Body of pancreas (tissue), 4 donors: ENCODE measurements at places on chromosomes 2 and 18.
A peak's percentile ranks its signal among the peaks of the same experiment; 100 is the strongest.

GRCh38 chr2:18950361-18950851 is 361.0 kb upstream of the NT5C1B start:
- DNase-seq: no peak

DNA sequence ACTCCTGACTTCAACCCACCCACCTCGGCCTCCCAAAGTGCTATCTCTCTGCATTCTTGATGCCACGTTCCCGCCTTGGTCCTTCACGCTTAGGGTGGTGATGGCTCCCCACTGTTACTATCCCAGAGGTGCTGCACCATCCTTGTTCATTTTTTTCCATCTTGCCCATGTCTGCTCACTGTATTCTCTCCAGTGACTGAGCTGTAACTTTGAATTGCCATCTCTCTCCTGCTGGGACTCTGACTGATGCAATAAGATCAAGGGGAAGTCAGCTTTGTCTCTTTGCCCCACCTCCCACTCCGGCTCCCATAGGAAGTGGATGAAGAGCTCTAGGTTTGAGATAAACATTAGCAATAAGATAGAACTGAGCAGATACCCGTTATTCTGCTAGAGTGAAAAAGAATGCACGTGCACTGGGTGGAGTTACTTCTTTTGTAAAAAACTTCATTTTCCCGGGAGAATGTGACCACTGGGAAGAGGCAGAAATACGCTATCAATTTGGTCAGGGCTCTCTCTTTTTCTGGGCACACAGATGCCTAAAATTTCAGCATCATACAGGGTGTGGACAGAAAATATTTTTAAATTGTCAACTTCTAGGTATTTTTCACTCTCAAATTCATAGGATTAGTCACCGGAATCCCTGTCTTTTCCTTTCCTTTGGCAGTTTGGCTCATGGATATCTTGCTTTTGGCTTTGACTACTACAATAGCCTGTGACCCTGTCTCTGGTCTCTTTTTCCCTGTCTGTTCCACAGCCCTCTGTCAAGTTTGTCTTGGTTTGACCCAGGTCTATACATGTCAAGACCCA is 105.4 kb downstream of the POLR1A start:
- no peak for DNase-seq

- peak; percentile 13 for DNase-seq
Measured at GRCh38 chr2:197893403-197894177, 89.2 kb downstream of the PLCL1 start.

- DNase-seq: no peak
Measured at GRCh38 chr2:28997237-28997846, 16.2 kb downstream of the TOGARAM2 start.

DNA sequence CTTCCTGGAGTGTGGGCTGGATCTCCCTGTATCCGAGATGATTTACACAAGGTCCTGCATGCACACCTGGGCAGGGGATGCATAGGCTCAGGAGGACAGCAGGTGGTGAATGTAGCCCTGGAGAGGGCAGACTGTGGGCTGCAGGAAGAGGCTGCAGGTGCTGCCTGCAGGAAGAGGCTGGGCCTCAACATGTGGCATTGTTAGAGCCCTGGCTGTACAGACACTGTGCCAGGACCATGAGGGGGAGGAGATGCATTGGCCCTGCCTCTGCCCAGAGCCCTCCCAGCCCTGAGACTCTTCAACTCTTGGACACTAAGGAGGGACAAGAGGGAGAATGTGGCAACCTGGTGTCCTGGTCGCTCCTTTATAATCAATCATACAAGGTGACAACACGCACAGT is 392.8 kb downstream of the TNS1 start:
- DNase-seq: no peak

GRCh38 chr2:207260021-207260420 is 94.3 kb upstream of the KLF7 start:
- no peak for DNase-seq

DNA sequence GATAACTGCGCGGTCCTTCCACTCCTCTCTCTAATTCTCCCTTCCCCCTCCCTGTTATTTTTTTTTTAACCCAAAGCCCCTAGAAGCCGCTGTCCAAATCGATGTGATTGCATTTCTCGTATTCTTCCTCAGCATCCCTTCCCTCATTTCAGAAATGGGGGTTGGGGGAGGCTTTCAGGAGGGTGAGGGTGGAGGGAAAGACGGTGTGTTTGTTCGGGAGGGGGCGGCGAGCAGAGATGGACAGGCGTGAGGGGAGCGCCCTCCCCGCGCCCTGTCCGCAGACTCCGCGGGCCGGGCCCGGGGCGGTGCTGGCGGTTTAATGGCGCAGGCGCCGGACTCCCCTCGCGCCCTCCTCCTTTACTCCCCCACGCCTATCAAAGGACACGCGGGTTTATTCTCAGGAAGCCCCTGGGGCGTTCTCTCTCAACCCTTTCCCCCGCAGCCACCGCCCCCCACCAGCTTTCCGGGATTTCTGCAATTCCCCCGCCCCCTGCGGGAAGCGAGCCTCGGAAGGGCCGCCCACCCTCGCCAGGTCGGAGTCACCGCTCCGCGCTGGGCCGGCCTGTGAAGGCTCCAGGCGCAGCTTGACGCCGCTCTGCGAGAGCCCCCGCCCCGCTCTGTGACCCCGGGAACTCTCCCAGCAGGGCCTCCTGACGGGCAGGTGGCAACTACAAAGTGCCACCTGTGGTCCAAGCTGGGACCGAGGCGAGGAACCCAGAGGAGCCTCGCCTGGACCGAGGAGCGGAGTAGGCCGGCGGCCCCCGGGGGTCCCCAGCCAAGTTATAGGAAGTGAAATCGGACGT is 981 bp downstream of the ST8SIA3 start:
- peak; percentile 30 for DNase-seq

DNA sequence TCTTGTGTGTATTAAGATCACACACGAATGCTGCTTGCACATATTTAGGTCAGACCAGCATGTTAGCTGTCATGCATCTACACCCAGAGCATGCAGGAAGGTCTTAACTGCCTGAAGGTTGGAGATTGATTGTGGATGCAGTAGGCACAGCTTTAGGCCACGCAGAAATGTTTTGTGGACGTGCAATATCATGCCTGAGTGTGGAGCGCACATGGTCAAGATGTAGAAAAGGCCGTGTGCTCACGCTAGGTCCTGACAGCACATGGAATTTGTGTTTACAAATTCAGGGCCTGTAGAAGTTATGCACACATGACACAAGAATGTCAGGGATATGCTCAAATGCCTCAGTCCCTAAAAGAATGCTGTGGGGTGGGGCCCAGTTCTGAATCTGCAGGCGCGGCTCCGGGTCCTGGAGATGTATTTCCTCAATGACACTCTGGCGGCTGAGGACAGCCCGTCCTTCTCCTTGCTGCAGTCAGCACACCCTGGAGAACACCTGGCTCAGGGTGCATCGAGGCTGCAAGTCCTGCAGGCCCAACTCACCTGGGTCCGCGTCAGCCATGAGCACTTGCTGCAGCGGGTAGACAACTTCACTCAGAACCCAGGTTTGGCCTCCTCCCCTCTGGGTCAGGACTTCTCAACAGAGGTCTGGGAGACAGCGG is 27.9 kb downstream of the MARCO start:
- no peak for DNase-seq

DNA sequence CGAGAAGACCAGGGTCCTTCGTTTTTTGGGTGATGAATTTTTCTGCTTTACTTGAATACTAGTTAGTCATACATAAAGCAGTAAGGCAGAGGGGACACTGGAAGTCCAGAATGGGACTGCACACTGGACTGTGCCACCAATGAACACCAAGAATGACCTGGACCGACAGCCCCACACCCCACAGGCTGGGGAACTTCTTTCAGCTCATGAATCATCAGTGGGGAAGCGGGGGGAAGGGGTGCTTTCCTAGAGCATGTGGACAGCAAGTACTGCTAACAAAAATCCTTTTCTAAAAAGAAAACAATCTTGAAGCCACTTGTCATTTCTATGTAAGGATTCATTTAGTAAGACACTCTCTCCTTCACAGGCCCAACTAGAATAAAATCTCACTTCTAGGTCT is 86.0 kb downstream of the DTNB start:
- no peak for DNase-seq

DNA sequence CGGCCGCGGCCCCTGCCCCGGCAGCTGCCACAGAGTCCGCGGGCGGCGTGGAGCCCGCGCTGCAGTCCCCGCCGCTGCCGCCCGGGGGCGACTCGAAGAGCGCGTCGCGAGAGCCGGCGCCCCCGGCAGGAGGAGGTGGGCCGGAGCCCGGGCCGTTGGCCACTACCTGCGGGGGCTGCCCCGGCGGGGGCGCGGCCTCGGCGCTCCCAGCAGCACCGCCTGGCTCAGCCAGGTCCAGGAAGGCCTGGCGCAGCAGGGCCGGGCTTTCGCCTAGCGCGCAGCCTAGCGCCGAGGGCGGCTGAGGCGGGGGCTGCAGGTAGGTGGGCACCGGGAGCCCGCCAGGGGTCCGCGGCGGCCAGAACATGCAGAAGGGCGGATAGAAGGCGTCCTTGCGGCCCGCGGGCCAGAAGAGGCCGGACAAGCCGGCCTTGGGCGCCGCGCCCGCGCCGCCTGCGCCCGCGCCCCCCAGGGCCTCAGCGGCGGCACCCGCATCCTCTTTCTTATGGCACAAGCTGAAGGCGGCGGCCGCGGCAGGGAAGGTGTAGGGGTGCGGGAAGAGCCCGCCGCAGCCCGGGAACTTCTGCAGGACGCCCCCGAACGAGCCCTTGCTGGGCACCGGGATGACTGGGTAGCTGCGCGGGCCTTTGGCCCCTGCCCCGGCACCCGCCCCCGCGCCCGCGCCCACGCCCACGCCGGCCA is 3.9 kb downstream of the SKOR2 start:
- no peak for DNase-seq

DNA sequence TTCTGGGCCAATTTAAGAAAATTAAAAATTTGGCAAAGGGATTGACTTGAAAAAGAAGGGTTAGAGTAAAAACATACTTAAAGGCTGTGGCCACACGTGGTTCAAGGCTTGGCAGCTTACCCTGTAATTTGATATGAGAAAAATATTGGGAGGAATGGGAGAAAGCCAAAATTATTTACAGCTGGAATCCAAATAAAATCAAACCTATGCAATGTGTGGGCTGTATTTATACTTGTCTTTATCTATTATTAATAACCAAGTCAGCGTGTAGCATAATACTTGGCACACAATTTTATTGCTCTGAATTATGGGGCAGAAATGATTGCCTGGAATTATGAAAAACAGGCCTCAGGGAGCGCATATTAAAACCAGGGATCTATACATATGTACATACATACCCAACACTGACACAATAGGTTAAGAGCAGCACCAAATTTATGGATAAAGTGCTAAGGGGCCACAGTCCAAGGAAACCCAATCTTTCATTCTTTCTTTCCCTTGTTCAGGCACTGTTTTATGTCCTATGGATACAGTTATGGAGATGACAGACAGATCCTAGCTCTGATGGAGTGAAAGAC is 35.6 kb downstream of the FAM124B start:
- DNase-seq: no peak

- peak; percentile 29 for DNase-seq
Measured at GRCh38 chr2:43328133-43328532, 101.7 kb upstream of the ZFP36L2 start.

- DNase-seq: no peak
Measured at GRCh38 chr18:42107691-42108450, 152.8 kb downstream of the PIK3C3 start.

- DNase-seq: no peak
Measured at GRCh38 chr18:32443033-32443705, 27.5 kb downstream of the GAREM1 start.

DNA sequence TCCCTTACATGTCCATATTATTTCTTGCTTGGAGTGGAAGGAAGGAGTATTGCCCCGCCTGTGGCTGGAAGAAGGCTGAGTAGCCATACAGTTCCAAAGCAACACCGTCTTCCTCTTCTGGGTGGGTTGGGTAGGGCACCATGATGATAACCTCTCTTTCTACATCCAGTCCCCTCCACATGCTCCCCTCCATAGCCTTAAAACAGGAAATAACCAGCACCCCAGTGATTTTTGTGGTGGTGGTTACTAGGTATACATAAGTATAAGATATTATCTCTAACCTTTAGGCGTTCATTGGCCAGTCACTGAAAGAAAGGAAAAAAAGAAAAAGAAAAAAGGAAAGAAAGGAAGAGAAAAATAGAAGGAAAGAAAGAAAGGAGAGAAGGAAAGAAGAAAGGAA is 63.1 kb downstream of the CXCR4 start:
- DNase-seq: no peak

DNA sequence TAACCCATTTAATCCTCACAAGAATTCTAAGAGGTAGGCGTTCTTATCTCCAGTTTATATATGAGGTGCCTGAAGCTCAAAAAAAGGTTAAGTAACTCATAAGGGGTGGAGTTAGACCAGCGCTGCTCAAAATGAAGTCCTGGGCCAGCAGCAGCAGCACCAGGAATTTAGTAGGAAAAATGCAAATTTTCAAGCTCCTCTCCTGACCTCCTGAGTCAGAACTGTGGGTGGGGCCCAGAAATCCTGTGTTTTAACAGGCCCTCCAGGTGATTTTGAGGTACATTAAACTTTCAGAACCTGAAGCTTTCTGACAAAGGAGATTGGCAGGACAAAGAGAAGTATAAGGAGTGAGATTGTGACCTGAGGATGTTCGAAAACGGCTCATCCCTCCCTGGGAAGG is 66.0 kb upstream of the CCDC85A start:
- no peak for DNase-seq

- DNase-seq: no peak
Measured at GRCh38 chr18:37654034-37654433, 88.4 kb upstream of the CELF4 start.

GRCh38 chr2:124523096-124523495 is 498.0 kb downstream of the CNTNAP5 start:
- no peak for DNase-seq

- DNase-seq: no peak
Measured at GRCh38 chr18:34543945-34544344, 166.2 kb upstream of the DTNA start.

GRCh38 chr2:42927334-42928160 is 135.2 kb upstream of the HAAO start:
- DNase-seq: peak; percentile 61

GRCh38 chr2:32711908-32712501 is 84.2 kb downstream of the TTC27 start:
- peak; percentile 10 for DNase-seq

GRCh38 chr18:70377317-70377799 is 88.5 kb downstream of the SOCS6 start:
- DNase-seq: peak; percentile 17

DNA sequence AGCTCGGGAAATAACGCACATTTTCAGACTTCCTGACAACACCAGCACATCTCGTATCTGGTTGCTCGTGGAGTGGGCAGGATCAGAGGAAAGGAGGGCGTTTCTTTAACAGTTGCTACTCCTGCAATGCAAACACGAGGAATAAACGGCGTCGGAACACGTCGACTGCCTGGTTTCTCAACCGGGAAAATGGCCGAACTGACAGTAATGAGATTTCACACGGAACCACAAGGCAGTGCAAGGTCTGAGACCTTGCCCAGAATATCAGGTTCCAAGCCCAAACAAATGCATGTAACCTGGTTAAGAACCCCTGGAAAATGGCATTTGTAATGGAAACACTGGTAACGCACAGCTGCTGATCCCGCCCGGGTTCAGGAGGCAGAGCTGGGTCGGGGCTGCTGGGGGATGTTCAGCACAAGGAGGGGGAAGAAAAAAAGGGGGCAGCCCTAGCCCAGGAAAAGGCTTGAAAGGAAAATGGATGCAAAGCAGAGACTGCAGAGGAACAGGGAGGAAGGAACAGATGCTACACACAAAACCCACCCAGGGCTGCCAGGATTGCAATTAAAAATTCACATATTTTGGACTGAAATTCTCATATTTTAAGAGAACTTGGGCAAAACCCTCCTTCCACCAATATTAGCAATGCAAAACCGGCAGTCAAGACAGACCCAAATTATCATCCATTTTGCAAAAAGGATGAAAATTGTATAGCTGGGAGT is 61.6 kb upstream of the KLHL29 start:
- DNase-seq: no peak

- peak; percentile 29 for DNase-seq
Measured at GRCh38 chr2:16247326-16248122, 307.2 kb downstream of the MYCN start.

- no peak for DNase-seq
Measured at GRCh38 chr18:3016585-3017297, 3.8 kb upstream of the LPIN2 start.
